ENCODE measurements at places on chromosomes 5 and 9. TPM values are rescaled to one million over a fixed set of nuclear protein-coding genes. Genes with fewer than 3 reads are reported as not detected.

The CCDC183 gene
- polyA plus RNA-seq, result 0.29 TPM

The LMNB1 gene
- 37.8 TPM for polyA plus RNA-seq

The SH2D3C gene
- polyA plus RNA-seq, result 0.24 TPM

The PTGDS gene
- 1.2 TPM for polyA plus RNA-seq

The PGGT1B gene
- 2.1 TPM for polyA plus RNA-seq

The DDX4 gene
- polyA plus RNA-seq, result not detected
